ENCODE measurements at places on chromosomes 5 and 9.

DNA sequence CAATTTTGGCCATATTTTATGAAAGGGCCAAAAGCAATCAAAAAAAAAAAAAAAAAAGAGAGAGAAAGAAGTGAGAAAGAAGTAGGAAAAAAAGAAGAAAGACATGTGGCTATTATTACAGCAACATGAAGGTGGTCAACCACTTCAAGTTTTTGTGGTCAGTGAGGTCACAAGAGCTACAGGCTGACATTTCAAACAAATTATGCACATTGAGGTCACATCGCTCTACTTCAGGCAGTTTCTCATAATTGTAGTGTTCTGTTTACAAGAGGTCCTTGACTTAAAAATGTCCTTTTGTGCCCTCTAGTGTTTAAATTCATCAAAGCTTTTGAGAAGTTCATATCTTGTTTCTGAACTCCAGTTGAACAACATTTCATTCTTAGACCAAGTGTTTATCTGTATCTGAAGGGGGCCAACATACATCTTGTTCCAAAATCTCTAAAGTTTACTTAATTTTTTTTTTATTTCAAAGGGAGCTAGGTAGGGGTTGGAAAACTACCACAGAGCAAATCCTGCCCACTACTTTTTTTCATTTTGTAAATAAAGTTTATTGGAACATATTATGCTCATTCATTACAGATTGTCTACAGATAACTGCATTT, 513.1 kb downstream of the PDE4D start:
- DNase-seq = peak; percentile 42

DNA sequence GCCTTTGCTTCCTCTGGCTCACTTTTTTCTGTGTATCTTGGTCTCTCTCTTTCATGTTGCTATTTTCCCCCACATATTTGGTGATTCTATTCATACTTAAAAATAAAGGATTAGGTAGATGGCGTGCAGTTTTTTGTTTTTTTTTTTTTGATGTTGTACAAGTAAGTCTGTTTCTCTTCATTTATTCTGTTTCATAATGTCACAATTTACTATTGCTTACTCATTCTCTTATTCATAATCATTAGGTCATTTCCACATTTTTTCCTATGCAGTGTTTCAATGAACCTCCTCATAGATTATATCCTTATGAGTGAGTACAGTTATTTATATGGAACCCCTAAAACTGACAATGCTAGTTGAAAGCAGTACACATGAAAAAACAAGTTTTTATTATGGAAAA, 136.3 kb downstream of the APBA1 start:
- no peak for DNase-seq

- no peak for DNase-seq
Measured at GRCh38 chr5:154358516-154359220, 87.1 kb upstream of the SAP30L start.

DNA sequence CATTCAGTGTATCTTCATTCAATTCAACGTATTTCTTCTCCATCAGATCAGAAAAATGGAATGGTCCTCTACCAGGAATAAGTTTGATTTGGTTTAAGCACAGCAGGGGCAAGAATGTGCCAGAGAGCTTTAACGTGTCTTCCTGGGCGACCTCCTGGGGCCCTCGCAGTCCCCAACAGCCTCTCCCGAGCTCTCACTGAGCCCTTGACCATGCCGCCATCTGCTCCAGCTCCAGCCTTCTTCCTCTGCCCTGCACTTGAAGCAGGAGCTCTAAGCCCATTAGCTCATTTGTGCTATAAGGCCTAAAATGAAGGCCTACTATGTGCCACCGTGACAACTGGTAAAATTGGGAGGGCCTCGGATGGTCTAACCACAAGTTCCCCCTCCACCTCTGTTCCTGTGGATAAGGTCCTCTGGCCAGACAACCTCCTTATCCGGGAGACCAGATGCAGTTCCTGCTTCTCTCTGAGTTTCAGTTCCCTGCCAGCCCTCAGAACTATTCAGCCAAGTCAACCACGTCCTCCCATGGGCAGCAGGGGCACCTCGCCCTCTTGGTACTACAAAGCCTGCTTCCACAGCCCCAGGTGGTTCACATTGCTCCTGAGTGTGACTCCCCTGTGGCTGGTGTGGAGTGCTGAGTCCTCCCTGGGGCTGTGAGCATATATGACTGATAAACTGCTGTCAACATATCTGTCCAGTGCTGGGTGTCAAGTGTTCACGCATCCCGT, 35.8 kb downstream of the C5orf15 start:
- no peak for DNase-seq

DNA sequence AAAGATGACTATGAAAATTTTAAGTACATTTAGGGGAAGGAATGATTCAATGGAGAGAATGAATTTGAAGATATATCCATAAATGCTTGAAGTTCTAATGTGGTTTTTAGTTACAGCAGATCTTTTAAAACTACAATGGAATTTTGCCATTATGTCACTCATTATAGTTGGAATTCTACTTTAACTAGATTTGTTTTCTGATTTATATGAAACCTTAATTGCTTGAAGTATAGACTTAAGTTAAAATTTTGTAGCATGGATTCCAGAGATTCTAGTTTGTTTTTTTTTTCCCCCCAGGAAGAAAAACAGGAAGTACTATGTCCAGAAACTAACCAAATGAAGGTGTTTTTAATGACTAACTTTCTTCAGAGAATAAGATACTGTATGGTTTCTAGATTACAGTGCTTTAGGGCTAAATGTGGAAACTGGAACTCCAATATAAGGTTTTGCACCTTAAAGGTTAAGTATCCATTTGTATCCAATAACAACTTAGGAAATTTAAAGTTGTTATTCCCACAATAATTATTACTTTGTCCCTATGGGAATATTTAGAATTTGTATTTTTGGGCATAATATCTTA, 70.3 kb downstream of the ZSWIM6 start:
- no peak for DNase-seq

DNA sequence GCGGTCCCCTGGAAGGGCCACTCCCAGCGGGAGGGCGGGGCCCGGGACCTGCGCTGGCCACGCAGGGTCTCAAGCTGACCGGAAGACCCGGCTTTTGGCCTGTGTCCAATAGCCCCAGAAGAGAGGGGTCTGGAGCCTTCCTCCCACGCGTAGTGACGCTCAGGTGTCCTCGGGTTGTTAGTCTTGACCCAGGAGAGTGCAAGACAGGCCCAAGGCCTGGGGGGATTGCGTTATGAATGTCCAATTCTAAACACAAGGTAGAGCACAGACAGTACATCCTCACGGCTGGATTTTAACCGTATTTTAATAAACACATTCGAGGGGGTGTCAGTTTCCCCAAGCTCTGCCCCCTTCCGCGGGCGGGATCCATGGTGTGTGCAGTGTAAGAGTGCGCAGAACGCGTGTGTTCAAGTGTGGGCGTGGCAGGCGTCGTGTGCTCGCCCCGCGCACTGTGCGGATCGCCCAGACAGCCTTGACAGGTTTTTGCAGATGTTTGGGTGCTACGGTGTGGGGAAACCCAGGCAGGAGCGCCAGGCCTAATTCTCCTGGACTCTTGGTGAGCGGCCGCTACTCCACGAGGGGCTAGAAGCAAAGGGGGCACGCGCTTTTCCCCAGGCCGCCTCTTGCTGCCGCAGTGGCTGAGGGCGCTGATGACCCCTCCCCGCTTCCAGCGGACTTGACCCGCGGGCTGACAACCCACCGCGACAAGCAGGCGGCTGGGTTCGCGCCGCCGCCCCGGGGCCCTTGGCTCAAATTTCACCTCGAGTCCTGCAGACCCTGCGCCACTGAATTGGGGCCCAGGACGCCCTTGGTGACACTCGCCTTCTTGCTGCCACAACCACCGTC, 6.1 kb upstream of the DMRT3 start:
- no peak for DNase-seq

GRCh38 chr5:149831492-149831891, 101.4 kb downstream of the PPARGC1B start:
- no peak for DNase-seq

DNA sequence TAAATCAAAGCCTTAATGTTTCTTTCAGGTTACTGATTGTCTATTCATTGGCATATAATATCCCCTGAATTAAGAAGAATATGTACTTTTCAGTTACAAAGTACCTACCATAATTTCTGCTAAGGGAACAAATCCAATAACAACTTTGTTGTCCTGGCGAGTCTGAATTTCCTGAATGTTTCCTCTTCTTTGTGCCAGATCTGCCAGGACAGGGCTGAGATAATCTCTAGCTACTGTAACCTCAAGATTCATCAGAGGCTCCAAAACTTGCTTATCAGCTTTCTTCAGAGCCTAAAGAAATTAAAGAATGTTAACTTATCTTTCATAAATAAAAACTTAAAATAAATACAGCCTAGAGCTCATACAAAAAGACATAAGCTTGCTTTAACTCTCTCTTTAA, 37.2 kb downstream of the HEXB start:
- no peak for DNase-seq

- no peak for DNase-seq
Measured at GRCh38 chr5:172558076-172558976, 82.7 kb upstream of the NEURL1B start.

GRCh38 chr5:150229571-150229970, 39.7 kb downstream of the SLC6A7 start:
- no peak for DNase-seq

- DNase-seq = peak; percentile 69
Measured at GRCh38 chr5:75640395-75640794, 29.1 kb downstream of the ANKDD1B start.

GRCh38 chr9:116000748-116001329, 152.8 kb upstream of the PAPPA start:
- DNase-seq = no peak

DNA sequence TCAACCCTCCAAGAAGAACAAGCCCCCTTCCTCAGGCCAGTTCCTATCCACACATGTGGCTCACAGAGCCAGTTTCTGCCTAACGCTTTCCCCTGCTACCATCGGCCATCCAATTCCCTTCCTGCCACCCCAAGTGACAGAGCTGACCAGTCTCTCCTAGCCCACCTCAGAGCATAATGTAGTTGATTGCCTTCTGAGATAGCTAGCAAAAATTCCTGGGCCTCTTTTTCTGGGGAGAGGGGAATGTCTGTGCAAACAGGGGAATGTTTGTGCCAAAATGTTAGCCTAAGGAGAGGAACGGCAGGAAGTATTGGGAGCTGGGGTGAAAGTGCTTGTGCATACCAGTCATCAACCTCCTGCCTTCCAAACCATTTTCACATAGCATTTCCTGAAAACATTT, 157.0 kb downstream of the PJA2 start:
- no peak for DNase-seq

DNA sequence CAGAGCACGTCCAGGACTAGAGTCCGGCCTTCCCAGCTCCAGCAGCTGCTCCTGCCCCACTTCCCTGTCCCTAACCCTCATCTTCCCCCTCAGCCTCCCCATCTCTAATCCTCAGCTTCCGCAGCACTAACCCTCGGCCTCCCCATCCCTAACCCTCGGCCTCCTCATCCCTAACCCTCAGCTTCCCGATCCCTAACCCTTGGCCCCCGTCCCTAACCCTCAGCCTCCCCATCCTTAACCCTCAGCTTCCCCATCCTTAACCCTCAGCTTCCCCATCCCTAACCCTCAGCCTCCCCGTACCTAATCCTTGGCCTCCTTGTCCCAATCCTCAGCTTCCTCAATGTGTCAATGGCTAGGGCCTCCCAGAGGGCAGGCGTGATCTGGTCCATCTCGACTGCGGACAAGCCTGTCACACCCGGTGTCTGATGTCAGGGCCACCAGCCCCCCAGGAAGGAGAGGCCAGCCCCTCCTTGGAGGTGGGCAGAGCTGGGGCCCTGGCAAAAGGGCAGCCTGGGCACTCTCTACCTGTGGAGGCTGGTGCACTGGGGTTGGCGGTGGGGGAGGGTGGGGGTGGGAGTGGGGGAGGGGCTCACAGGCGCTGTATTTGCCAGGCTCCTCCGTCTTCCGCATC, 1.4 kb downstream of the OBP2B start:
- DNase-seq = no peak

GRCh38 chr5:61519728-61520277, 187.7 kb downstream of the ZSWIM6 start:
- no peak for DNase-seq

Data from RWPE1 (cell line).